ENCODE measurements at places on chromosomes 11 and 22.

DNA sequence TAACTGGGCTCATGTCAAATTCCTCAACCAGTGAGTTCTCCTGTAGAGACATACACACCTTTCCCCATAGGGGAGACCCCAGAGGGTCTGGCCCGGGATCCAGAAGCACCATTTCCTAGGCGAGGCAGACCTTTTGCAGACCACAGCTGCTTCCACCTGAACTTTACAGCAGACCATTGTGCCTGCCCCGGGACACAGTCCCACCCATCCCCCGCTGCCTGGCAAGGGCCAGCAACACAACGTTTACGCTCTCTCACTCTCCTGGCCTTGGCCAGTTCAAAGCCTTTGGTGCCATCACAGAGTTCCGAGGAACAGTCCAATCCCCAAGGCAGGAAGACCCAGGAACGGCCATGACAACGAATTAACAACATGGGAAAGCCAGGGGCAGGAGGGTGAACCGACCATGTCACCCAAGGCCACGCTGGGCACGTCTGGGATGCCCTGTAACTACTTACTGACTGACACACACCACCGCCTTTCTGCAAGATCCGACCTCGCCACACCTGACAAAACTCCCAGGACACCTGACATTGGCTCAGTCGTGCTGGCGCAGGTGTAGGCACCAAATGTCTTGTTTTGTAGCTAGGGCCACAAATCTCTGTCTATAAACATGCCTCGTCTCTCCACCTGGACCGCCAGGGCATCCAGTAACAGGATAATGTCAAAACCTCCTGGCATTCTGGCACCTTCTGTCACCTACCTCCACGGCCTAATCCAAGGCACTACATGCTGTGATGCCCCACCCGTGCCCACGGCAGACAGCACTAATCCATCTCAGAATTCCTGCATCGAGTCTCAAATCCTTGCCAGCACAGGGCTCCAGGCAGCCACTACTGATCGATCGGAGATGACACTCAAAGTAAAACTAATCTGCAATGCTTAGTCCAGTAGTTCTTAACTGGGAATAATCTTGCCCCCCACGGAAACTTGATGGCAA, 51.3 kb downstream of the MYH9 start:
- no peak for DNase-seq

DNA sequence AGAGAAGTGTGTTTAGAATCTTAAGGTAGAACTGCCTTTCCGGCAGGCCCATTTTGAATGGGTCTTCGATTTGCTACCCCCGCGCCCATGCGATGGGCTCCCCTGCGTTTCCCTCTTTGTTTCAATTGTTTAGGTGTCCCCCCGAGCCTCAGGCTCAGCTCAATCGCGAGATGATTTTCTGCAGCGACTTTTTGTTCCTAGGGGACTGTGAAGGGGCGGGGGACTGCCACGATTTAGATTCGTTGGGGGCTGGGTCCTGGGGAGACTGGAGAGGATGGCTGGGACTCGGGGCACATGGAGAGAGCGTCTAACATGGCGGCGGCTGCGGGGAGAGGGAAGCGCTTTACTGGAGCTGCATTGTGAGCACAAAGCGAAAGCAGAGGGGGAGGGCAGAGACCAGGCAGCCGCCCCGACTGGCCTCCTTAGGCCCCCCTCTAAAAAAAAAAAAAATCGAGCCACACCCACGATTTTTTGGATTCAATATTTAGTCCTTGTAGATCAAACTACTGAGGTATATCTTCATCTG, 1.7 kb downstream of the CAPRIN1 start:
- peak; percentile 58 for DNase-seq

GRCh38 chr11:44780940-44781631, 54.3 kb downstream of the TSPAN18 start:
- no peak for DNase-seq

GRCh38 chr11:2995893-2996554, 3.9 kb upstream of the NAP1L4 start:
- DNase-seq, result no peak

DNA sequence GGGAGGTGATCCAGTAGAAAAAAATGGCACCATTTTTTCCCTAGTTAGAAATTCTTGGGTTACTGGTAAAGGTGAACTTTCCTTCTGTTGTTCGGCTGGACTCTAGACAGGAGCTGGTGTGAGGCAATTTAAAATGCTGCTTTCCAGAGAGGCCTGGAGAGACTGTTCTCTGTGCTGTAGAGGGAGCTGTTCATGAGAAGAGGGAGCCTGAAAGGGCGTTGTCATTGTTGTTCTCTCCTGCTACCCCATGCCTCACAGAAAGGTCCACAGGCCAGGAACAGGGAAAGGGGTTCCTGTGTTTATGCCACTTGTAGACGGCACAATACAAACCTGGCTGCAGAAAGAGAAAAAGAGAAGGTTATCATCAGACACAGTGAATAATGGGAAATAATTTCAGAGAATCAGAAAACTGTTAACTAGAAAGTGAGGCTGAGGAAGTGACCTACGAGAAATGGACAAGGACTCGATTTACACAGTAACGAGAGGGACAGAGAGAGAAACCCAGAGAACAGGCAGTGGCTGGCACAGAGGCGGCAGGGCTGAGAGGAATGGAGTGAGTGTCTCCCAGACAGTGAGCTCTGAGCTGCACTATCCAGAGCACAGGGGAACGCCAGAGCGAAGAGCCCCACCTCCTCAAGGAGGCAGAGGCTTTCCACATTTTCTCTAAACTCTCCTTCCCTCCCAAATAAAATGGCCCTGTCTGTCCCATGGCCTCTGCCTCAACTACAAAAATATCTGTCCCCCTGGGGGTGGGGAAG, 109.2 kb downstream of the RRM1 start:
- DNase-seq, result no peak

DNA sequence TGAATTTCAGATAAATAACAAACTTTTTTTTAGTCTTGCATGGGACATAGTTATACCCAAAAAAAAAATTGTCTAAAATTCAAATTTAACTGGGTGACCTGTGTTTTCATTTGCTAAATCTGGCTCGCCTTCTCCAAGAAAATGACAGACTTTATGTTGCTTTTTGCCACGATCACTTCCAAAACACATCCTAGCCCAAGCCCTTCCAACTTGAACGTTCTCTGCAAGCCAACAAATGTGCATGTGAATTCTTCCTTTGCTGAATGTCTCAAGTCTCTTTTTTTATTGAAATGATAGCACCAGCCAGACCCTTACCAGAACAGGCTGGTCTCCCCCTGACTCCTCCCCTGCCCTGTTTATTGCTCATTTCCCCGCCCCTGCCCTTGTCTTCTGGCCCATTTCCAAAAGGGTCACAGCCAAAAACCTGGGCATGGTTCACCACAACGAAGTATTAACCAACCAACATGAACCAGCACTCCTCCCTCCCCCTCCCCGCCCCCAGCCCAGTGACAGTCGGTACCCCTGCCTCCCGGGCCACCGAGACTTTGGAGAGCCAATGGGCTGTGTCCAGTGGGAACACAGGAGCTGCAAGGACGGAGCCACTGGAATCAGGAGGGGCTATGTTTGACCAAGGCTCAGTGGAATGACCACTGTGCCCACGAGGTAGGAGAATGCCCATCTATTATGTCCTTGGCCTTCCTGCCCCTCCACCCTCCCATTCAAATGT, 63.2 kb downstream of the BTG4 start:
- DNase-seq, result no peak

- no peak for DNase-seq
Observed at GRCh38 chr11:84234462-84235202, 948.5 kb upstream of the CCDC90B start.

DNA sequence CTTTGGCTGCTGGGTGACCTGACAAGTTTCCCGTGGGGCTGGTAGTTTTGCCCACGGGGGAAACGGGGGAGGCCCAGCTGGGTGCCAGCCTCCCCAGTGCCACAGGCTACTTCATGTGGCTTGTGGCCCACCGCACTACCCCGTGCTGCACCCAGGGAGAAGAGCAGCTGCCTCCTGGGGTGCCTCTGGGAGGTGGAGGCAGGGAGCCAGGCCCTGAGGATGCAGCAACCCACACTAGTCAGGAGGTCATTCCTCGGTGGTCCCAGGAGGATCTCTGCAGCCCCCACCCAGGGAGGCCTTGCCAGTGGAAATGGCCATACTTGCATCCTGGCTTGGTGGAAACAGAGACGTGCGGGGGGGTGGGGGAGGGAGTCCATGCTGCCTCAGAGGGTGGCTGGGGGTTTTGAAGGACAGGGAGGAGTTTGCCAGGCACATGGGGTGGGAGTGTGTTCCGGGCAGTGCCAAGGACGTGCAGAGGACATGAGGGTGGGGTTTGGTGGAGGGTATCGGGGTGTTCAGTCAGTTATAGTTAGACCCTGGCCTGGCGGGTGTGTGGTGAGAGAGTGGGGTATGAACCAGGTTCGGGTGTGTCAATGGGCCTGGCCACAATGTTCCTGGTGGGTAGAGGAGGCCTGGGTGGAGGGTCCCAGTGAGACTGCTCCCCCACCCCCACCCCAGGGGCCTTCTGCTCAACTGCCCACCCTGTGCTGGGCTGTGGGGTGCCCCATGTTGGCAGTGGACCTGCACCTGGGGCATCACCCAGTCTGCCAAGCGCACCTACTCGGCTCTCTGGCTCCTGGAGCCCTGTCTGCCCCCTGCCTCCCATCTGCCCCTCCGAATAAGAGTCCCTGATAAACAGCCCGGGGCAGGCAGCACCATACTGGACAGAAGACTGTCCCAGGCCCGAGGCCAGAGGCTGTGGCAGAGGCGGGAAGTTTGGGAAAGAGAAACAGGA, 3.8 kb downstream of the PIM3 start:
- DNase-seq, result no peak

DNA sequence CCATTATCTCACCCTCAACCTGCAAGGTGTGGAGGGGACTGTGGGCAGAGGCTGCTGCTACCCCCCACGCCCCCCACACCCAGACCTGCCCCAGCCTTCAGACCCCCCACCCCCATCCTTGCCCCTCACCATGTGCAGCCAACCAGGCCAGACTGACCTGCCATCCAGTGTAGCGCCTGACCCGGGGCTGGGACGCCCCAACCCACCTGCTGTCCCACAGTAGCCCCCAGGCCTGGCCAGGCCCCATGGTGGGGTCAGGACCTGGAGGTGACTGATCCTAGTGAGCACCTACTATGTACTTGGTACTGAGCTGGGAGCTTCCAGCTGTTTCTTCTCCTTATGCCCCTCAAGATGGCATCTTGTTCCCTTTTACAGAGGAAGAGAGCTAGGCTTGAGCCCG, 113.1 kb downstream of the CACNA1I start:
- no peak for DNase-seq

- DNase-seq, result no peak
Observed at GRCh38 chr11:64244107-64244506, 2.6 kb downstream of the PPP1R14B start.

DNA sequence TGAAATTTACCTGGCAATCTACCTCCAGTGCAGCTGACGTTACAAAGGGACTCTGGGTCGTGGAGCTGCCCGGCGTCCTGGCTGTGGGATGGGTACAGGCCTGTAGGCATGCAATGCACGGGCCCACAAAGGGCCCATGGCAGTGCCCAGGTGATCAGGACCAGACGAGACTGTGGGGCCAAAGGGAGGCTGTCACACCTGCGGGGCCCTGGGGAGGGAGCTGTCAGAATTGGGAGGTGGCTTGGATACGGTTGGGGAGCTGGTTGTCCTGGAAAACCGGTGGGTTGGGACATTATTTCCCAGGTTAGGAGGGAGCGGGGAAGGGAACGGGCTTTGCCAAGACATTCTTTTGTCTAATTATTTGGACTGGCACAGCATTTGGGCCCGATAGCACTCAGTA, 958.5 kb downstream of the BRD1 start:
- DNase-seq, result no peak

- peak; percentile 39 for DNase-seq
Observed at GRCh38 chr22:39545386-39546365, 13.1 kb upstream of the RPS19BP1 start.

GRCh38 chr11:94796190-94796580, 28.0 kb downstream of the AMOTL1 start:
- DNase-seq, result no peak

GRCh38 chr11:15613251-15613650, 498.5 kb downstream of the INSC start:
- DNase-seq, result no peak

DNA sequence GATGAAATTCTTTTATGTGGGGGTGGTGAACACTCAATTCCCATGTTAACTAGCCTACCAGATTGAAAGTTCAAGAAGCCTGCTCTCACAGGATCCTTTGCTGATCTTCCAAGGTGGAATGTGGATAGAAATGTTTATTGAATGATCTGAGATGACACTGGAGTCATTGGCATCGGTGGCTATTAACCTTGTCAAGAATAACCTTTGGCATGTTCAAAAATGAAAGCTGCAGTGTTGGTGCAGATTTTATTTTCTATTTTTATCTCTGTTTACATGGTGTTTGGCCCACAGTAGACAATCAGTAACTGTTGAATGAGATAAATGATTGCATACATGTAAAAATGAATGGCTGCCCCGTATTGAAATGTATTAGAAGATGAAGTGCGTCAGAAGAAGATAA, 19.0 kb downstream of the MCAM start:
- DNase-seq, result no peak

- DNase-seq, result no peak
Observed at GRCh38 chr22:30044369-30044768, 35.9 kb upstream of the HORMAD2 start.

DNA sequence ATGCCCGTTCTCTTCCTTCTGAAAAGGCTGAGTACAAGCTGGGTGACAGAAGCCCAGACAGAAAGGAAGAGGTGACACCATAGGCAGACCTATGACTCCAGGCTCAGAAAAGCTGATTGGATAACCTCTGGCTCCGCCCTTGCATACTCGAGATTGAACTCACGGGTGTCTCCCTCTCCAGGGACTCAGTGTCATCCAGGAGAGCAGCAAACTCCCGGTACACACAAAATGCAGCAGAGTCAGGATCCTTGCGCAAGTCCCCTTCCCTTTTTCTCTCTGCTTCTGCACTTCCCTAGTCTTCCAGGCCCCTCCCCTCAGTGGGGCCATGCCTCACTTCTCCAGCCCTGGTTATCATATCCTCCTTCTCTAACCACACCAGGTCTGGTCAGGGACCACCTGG, 9.8 kb downstream of the SCN4B start:
- DNase-seq, result no peak

Measured in activated B cell treated with CpG ODN at 0.5 μM for 24 hours (primary cell).